ENCODE measurements at places on chromosomes 16 and 17. TPM values are rescaled to one million over a fixed set of nuclear protein-coding genes. Genes with fewer than 3 reads are reported as not detected.

The ARHGDIG gene
- total RNA-seq: 5.0 TPM

The FAM234A gene
- total RNA-seq: 47.1 TPM

The TLCD2 gene
- 3.6 TPM for total RNA-seq

The NUPR1 gene
- 70.8 TPM for total RNA-seq

The OR1A1 gene
- total RNA-seq: not detected

The TP53TG3C gene
- total RNA-seq: not detected

The ZNF750 gene
- total RNA-seq: not detected

DNA sequence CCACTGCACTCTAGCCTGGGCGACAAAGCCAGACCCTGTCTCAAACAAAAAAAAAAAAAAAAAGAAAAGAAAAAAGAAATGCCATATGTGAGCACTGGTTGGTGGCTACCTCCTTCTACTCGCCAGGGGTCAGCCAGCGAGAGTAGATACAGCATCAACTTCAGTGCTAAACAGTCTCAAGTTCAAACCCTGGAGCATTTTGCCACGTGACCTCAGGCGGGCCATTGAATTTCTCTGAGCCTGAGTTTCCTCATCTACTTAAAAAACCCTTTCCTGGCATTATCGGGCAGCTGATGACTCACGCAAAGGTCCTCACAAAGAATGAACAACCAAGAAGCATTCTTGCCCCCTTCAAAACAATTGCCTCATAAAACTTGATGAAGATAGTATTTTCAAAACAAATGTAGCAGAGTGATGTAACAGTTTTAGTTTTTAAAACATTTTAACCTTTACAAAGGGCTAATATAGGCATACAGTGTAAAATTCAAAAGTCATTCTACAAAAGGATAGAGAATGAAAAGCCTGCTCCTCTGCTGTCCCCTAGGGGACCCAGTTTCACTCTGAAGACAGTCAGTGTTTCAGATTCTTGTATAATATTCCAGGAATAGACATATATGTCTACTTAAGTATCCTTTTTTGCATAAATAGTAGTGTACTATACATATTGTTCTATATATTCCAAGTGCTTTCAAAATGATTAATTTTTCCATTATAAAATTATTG lies 28.4 kb downstream of the DNAH2 start:
- H3K4me1 ChIP-seq: no peaks in the 10 kb centered on the region
- no peak overlapping the region for H3K4me3 ChIP-seq
- H3K27ac ChIP-seq: no peak overlapping the region
- H3K36me3 ChIP-seq: no peaks in the 10 kb centered on the region

DNA sequence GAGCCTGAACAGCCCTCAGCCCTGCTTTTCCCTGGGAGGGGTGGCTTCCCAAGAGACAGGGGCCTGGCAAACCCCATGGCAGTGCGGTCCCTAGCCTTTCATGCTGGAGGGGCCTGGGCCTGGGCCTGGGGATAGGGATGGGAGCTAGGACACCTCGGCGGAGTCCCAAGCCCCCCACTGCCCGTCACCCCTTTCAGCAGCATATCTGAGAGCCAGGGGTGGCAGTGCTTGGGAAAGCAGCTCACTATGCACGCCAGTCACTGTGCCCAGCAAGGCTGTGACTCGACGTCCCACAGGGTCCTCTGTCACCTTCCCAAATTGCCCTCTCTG lies 612 bp upstream of the SLC47A2 start:
- H3K36me3 ChIP-seq: no peaks in the 10 kb centered on the region
- no peaks in the 10 kb centered on the region for H3K27me3 ChIP-seq
- DNase-seq: peak; percentile 56
- H3K4me1 ChIP-seq: no peaks in the 10 kb centered on the region
- no peak overlapping the region for H3K4me3 ChIP-seq

DNA sequence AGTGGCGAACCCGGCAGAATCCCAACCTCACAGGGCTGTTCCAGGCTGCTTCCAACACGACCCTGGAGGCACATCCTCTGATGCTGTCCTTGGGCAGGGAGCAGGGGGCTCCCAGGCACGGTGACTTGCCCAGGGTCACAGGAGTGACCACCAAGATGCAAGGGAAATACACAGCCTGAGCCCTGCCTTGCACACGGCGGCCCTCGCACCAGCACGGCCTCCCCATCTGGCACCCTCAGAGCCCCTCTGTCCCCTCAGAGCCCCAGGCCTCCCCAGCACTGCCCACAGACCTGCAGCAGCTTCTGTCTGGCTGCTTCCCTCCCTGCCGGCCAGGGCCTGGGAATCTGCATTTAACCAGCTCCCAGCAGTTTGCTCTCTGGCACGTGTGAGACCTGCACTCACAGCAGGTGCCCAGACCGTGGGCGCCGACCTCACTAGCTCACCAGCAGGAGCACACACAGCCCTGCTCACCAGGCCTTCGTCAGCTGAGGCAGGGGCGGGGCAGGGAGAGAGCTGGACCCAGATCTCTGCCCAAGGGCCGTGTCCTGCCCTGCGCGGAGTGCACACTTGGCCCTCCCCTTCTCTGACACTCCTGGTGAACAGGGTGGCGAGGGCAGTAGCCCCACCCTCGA lies 29.7 kb upstream of the ZC3H18 start:
- no peak for DNase-seq
- H3K36me3 ChIP-seq: no peaks in the 10 kb centered on the region
- no peak overlapping the region for H3K27ac ChIP-seq
- H3K4me1 ChIP-seq: peaks cover 4% of the 10 kb centered on the region
- peaks cover 37% of the 10 kb centered on the region for H3K27me3 ChIP-seq

DNA sequence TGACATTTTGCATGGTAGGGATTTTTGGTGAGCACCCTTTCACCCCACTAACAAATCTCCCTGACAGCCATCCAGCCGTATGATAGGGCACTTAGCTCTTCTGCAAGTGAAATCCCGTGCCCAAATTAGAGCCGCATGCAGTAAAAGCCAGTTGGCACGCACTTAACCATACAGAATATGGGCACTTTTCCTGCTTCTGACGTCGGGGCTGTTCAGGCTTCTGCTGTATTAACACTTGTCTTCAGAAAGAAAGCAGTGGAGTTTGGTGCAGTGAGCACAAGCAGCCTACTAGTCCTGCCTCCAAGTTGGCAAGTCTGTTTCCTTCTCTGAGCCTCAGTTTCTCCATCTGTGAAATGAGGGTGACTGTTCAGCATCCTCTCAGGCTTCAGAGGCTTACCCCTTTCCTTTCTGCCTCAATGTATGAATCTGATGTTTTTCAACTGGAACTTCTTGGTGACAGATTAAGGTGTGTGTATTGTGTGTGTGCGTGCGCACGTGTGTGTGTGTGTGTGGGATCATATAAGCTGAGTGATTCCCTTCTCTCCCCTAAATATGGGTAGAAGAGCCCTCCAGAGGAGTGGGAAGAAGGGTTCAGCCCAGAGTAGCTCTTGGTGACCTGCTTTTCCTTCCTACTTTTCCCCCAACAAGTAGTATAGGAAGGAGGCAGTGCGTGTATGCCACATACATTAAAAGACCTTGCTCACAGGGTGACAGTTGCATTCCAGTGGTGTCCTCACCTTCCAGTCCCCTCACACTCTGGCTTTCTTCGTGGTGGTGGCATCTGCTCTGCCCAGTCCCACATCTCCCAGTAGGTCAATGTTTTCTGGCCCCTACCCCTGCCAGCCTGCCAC lies 19.0 kb downstream of the IGF2BP1 start:
- H3K27ac ChIP-seq: no peak overlapping the region
- peaks cover 26% of the 10 kb centered on the region for H3K27me3 ChIP-seq
- no peak overlapping the region for H3K4me3 ChIP-seq

DNA sequence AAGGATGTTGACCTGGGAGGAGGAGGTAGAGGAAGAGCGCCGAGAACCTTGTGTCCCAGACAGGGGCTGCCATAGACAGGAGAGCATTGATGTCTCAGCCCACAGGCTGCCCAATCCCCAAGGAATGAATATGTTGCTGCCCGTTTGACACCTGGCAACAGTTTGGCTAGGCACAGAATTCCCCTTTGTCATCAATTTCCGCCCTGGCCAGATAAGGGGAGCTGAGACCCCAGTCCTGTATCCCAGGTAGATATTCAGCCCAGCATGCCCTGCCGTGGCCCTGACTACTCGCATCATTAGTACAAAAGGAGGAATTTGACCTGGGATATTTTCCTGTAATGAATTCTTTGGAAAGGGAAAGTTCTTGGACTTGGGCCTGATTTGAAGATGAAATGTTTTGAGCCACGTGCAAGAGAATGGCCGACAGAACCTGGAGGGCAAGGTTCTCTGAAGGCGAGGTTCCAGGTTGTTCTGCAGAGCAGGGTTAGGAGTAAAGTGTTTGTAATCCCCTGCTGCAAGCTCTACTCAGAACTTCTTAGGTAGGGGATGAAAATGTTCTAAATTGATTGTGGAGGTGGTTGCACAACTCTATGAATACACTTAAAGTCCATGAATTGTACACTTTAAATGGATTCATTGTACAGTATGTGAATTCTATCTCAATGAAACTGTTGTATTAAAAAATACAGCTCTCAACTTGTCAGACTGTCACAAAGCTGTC lies 108.8 kb downstream of the SOCS1 start:
- H3K27me3 ChIP-seq: no peaks in the 10 kb centered on the region
- no peaks in the 10 kb centered on the region for H3K36me3 ChIP-seq
- DNase-seq: no peak

- no peaks in the 10 kb centered on the region for H3K27me3 ChIP-seq
- no peak for DNase-seq
- no peaks in the 10 kb centered on the region for H3K36me3 ChIP-seq
- H3K4me3 ChIP-seq: no peak overlapping the region
- no peak overlapping the region for H3K27ac ChIP-seq
Measured at GRCh38 chr17:35895636-35896587, 15.8 kb upstream of the CCL5 start.

- no peaks in the 10 kb centered on the region for H3K27me3 ChIP-seq
- H3K4me3 ChIP-seq: peak within 1 kb of the TSS; percentile 61
- peaks cover 8% of the 10 kb centered on the region for H3K4me1 ChIP-seq
- peak within 1 kb of the TSS; percentile 79 for H3K27ac ChIP-seq
- H3K36me3 ChIP-seq: no peaks in the 10 kb centered on the region
- peak; percentile 92 for DNase-seq
Measured at GRCh38 chr17:50507871-50508572, at the start of gene MYCBPAP. Gene MYCBPAP (plus strand): TSS chr17:50508439. CDS start chr17:50508675, 236 bp downstream.

- no peak overlapping the region for H3K27ac ChIP-seq
- H3K36me3 ChIP-seq: peaks cover 45% of the 10 kb centered on the region
- H3K4me1 ChIP-seq: no peaks in the 10 kb centered on the region
- no peaks in the 10 kb centered on the region for H3K27me3 ChIP-seq
- no peak for DNase-seq
Measured at GRCh38 chr16:55488306-55488705, 9.3 kb downstream of the MMP2 start.

DNA sequence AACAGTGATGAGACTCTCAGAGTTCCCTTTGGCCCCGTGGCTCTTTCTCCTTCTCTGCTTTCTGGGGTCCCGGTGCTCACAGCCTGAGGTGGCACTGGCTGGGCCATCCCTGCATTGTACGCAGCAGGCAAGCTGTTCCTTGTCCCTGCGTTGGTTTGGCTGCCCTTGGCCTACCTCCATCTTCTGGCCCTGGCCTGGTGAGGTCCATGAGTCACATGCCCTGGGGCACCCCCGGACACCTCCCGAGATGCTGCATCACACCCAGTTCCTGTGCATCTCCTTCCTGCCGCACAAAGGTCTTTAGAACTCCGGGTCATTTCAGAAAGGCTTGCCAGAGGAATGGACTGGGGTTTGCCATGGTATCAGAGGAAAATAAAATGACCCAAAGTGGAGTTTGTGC lies 9.5 kb downstream of the SULT1A2 start:
- H3K4me1 ChIP-seq: no peaks in the 10 kb centered on the region
- H3K4me3 ChIP-seq: no peak overlapping the region
- peaks cover 48% of the 10 kb centered on the region for H3K36me3 ChIP-seq
- no peak overlapping the region for H3K27ac ChIP-seq
- no peaks in the 10 kb centered on the region for H3K27me3 ChIP-seq
- DNase-seq: no peak

DNA sequence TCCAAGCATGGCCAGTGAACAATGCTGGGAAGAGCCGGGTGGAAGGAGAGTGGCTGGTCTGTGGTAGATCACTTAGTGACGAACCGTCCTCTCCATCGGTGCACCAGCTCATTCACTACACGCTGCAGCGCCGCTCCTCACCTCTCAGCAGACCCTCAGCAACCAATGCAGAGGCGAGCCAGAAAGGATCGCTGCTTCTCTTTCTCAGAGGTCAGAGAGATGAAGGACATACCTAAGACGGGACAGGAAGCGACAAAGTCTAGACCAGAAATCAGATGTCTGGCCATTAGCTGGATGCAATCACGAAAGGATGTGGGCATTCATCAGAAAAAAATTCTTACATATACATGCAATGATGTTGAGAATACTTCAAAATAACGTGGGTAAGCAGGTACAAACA lies 26.9 kb downstream of the NSMCE1 start:
- H3K4me1 ChIP-seq: peaks cover 75% of the 10 kb centered on the region
- H3K27ac ChIP-seq: peak overlapping the region; percentile 82
- no peak overlapping the region for H3K4me3 ChIP-seq
- peak; percentile 60 for DNase-seq

- DNase-seq: no peak
- no peaks in the 10 kb centered on the region for H3K36me3 ChIP-seq
- H3K27me3 ChIP-seq: peaks cover 11% of the 10 kb centered on the region
- H3K27ac ChIP-seq: no peak overlapping the region
Measured at GRCh38 chr17:79732804-79733691, 2.3 kb downstream of the ENPP7 start.

DNA sequence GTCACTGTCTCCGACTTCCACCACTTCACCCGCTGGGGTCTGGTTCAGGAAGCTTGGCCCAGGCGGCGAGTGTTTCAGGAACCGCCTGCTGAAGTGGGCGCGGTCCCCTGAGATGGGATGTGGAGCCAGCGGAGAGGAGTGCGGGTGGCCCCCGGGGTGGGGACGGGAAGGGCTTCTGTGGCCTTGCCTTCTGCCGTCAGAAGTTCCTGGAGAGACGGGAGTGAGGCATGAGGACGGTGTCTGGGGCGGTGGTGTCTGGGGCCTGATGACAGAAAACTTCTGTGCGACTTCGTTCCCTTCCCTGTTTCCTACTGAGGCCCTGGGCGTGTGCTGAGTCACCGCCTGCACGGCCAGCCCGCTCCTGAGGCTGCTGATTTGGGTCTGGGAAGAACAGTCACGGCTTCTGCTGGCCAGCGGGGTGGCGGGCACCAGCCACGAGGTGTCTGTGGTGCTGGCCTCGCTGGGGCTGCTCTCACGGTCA lies 12.3 kb upstream of the NLRC3 start:
- H3K4me3 ChIP-seq: no peak overlapping the region
- H3K27me3 ChIP-seq: no peaks in the 10 kb centered on the region
- no peak overlapping the region for H3K27ac ChIP-seq
- DNase-seq: no peak
- H3K36me3 ChIP-seq: no peaks in the 10 kb centered on the region
- H3K4me1 ChIP-seq: no peaks in the 10 kb centered on the region

- H3K36me3 ChIP-seq: peaks cover 3% of the 10 kb centered on the region
- DNase-seq: no peak
- no peaks in the 10 kb centered on the region for H3K4me1 ChIP-seq
- H3K4me3 ChIP-seq: no peak overlapping the region
- no peaks in the 10 kb centered on the region for H3K27me3 ChIP-seq
Measured at GRCh38 chr17:55758171-55758570, 7.3 kb downstream of the PCTP start.

DNA sequence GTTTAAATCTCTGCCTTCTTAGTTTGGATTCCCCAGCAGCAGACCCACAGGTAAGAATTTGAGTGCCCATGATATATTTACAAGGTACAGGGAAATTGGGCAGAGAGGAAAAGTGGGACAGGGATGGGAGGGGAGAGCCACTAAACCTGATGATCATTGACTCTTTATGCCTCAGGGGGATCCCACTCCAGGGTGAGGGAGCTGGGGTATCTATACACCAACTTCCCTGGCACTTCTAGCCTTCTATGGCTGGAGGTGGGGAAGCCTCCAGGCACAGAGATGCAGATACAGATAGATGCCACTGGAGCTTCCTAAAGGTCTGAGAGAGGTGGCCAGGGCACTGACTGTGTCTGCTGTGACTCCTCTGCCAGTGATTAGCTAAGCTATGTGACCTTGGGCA lies 256.4 kb downstream of the KATNIP start:
- no peaks in the 10 kb centered on the region for H3K27me3 ChIP-seq
- H3K4me3 ChIP-seq: no peak overlapping the region
- no peaks in the 10 kb centered on the region for H3K4me1 ChIP-seq
- H3K27ac ChIP-seq: no peak overlapping the region
